Chondrocyte (in vitro differentiated cells): ENCODE measurements at places on chromosomes 2 and 18. TPM values are rescaled to one million over a fixed set of nuclear protein-coding genes. Genes with fewer than 3 reads are reported as not detected.

The LOXHD1 gene
- total RNA-seq, result not detected in 3 replicates

The TRIM43 gene
- total RNA-seq, result not detected in 3 replicates

The CFAP65 gene
- not detected in 3 replicates for total RNA-seq

The UGT1A5 gene
- total RNA-seq, result not detected in 3 replicates

The C1GALT1C1L gene
- total RNA-seq, result not detected in 3 replicates

- DNase-seq, result no peak
- peaks cover 38% of the 10 kb centered on the region for H3K4me1 ChIP-seq
- H3K27me3 ChIP-seq, result no peaks in the 10 kb centered on the region
- H3K36me3 ChIP-seq, result peaks cover 1% of the 10 kb centered on the region
These were observed 182.3 kb downstream of the ZNF521 start for GRCh38 chr18:25169701-25170100.

DNA sequence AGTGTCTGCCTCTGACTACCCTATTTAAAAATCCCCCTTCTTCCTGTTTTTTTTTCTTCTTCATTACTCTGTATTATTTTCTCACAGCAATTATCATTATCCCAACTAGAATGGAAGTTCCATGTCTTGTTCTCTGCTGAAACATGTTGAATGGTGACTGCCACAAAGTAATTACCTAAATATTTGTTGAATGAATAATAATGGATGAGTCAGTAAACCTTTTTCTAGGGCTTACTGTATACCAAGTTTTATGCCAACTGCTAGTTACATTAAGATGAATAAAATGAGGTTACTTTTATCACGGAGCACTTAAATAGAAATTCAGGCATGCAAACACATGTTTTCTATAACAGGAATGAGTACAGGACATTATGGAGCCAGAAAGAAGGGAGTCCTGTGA is 490.6 kb downstream of the THSD7B start:
- H3K4me1 ChIP-seq, result peaks cover 16% of the 10 kb centered on the region
- DNase-seq, result no peak
- no peak overlapping the region for H3K27ac ChIP-seq
- H3K27me3 ChIP-seq, result no peaks in the 10 kb centered on the region

DNA sequence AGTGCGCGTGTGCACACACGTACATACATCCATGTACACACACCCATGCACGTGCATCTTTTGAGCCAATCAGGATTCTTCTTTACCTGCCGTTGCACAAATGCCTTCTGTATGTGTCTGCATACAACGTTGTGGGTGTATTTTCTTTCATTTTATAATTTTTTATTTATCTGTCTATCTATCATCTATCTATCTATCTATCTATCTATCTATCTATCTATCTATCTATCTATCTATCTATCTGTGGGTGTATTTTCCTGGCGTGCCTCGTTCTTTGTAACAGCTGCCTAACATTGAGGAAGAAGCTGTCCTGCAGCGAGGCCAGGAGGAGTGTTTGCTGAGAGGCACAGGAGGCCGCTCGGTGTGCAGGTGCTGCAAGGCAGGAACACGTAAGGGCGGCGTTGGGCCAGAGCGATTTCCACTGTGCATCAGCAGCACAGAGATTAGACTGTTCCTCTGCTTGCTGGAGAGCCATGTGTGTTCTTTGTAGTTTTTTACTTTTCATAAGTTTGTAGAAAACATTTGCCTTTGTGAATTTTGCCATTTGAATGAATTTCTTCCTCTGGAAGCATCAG is 84.4 kb downstream of the DGKD start:
- peaks cover 29% of the 10 kb centered on the region for H3K36me3 ChIP-seq
- H3K27me3 ChIP-seq, result no peaks in the 10 kb centered on the region
- H3K27ac ChIP-seq, result no peak overlapping the region
- no peak for DNase-seq

DNA sequence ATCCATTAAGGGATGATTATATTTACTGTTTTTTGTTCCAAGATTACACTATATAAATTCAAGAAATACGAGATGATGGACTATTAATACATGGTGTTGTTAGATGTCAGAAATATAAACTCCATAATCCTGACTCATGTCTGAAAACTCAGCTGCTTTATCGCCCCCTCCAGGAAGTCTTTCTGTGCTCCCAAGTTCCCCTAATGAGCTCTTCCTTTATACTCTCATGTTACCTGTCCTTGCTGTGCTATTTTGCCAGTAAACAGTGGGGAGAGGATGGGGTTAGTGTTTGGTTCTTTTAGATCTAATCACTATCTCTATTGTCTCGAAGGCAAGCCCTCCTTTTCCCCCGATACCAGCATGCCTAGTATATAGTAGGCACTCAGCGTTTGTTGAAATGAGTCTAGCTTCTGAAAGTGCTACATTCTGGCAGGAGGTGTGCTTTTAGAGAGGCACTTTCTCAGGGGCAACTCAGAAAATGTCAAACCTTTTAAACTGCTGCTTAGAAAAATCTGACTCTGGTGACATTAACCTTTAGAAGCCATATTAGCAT is 21.4 kb upstream of the BARD1 start:
- H3K36me3 ChIP-seq, result no peaks in the 10 kb centered on the region
- no peak for DNase-seq
- peaks cover 3% of the 10 kb centered on the region for H3K4me1 ChIP-seq
- no peak overlapping the region for H3K4me3 ChIP-seq
- no peak overlapping the region for H3K27ac ChIP-seq

DNA sequence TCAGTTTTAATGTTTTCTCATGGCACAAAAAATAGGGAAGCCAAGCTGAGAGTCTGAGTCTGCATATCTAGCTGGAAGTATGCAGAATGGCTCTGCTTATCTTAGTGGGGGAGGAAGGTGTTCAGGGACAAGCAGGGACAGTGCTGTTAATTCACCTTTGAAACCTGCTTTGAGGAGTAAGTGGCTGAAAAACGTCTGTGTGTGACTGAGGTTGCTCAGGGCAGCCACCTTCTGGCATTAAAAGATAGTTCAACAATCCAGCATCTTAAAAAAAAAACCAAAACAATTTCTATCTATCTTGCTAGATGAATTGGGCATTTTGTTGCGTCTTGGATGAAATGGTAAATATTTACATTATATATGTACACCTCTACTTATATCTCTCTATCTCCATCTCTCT is 2.0 kb upstream of the TRPM8 start:
- no peaks in the 10 kb centered on the region for H3K4me1 ChIP-seq
- no peaks in the 10 kb centered on the region for H3K36me3 ChIP-seq
- no peak for DNase-seq

DNA sequence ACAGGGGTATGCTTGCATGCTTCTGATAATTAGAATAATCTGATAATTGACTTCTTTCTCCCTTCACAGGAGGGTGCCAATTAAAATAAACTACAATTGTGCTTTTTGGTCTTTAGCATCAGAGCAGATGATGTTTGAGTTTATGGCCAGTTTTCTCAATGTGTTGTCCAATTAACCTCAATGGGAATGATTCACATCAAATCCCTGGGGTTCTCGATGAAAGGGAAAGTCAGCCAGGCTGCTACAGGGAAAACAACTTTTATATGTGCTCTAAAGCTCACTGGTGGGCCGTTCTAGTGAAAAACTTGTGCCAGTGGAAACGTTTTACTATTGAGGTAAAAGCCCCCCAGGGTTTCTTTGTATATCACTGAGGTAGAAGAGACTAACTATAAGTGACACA is 887.3 kb upstream of the CRIM1 start:
- no peaks in the 10 kb centered on the region for H3K36me3 ChIP-seq
- no peak overlapping the region for H3K4me3 ChIP-seq
- H3K4me1 ChIP-seq, result peaks cover 19% of the 10 kb centered on the region
- H3K27me3 ChIP-seq, result no peaks in the 10 kb centered on the region

DNA sequence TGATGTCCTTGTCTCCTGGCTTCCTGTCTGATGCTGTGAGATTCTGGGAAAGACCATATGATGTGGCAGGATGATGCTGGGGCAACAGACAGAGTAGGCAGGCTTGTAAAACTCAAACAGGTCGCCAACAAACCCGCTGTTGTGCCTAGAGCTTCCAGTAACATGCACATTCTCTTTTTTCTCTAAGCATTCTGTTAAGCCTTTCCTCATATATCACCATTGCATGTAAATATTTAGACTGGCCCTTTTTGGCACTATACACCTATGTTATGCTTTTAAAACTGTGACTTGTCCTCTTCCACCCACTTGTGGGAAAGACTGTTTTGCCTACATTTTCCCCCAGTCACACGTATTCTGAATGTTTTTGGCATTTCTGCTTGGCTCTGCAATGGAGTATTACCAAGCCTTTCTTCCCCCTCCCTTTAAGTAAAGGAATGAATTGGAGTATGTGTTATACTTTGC is 250.4 kb upstream of the TANK start:
- H3K4me3 ChIP-seq, result no peak overlapping the region
- H3K27ac ChIP-seq, result peak overlapping the region; percentile 43
- peaks cover 29% of the 10 kb centered on the region for H3K4me1 ChIP-seq
- no peaks in the 10 kb centered on the region for H3K36me3 ChIP-seq
- no peak for DNase-seq

DNA sequence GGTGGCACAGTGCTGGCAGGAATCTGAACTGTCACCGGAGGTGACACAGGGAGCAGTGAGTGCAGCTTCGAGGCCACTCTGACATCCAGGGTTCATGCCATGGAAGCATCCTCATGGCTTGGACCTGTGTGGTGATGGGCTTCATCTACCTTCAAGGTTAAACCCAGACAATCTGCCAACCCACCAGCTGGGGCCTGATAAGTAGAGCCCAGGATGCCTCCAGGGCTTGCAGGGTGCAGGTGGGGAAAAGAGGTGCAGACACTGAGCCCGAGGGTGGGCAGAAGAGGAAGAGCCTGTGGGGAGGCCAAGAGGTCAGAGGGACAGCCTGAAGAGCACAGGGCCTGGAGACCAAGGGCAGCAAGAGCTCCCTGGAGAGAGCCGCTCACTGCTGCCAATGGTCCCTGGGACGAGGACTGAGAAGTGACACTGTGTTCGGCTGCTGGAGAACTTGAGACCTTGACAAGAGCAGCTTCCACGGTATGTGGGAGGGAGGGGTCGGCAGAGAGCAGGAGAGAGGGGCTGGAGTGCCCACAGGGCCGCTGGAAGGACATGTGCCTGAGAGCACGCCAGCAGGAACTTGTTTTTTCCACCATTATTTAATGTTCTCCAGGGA is 8.1 kb upstream of the HES6 start:
- H3K4me1 ChIP-seq, result no peaks in the 10 kb centered on the region
- DNase-seq, result peak; percentile 64
- H3K36me3 ChIP-seq, result peaks cover 8% of the 10 kb centered on the region
- H3K27ac ChIP-seq, result no peak overlapping the region
- no peak overlapping the region for H3K4me3 ChIP-seq

DNA sequence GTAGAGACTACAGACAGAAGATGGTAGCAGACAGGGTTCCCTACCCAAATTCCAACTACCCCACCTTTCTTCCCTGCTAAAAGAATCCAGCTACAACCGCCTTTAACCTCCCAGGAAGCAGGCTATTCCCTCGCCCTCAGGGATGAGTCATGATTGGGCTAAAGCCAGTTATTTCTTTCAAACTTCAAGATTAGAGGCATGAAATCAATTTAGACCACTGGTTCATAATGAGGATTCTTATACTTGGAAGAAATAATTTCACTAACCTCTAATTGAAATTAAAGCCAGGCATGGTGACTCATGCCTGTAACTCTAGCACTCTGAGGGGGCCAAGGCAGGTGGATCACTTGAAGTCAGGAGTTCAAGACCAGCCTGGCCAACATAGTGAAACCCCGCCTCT is 20.0 kb downstream of the TRIP12 start:
- no peaks in the 10 kb centered on the region for H3K36me3 ChIP-seq
- no peaks in the 10 kb centered on the region for H3K27me3 ChIP-seq
- peak overlapping the region; percentile 78 for H3K27ac ChIP-seq
- DNase-seq, result no peak
- peaks cover 43% of the 10 kb centered on the region for H3K4me1 ChIP-seq
- no peak overlapping the region for H3K4me3 ChIP-seq

DNA sequence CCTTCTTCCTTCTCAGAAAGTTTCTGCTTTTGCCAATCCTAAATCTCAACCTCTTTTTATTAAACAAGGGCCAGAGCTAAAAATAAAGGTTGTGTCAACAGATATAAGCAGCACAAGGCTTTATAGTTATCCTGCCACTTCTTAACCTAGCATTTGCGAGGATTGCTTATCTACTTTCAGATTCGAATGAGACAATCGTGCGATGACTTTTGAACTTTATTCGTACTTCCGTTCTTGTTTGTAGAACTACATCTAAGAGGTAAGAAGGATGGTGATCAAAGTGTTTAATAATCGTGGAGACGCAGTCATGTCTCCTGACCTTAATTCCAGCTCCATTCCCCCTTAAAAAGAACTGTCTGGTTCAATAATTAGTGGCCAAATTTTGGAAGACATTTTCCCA is 578.6 kb downstream of the PIK3C3 start:
- H3K27ac ChIP-seq, result no peak overlapping the region
- no peaks in the 10 kb centered on the region for H3K27me3 ChIP-seq
- H3K4me3 ChIP-seq, result no peak overlapping the region
- H3K4me1 ChIP-seq, result peaks cover 10% of the 10 kb centered on the region

DNA sequence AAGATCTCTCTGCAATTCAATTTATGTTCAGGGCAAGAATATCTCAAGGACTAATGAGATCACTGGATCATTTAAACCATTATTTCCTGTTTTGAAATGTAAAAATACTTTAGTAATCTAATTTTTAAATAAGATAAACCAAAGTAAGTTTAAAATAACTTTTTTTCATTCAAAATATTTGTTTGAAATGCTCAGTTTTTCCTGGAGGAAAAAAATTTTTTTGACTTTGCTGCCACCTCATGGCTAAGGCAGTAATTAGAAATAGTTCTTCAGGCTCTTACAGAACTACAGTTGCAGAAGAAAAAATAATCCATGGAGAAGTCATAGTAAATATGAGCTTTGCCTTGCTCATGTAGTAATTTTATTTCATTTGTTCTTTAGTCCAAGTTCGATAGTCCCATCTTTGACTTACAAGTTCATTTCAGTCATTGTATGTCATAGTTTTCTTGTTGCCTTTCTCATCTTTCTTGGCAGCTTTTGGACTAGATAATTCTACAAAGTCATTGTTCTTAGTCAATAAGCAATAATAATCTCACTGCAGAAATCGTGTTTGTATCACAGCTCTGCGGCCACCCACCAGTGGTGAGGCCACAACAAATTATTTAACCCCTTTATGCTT is 127.4 kb downstream of the DPP4 start:
- H3K36me3 ChIP-seq, result no peaks in the 10 kb centered on the region
- H3K4me1 ChIP-seq, result no peaks in the 10 kb centered on the region
- peaks cover 38% of the 10 kb centered on the region for H3K27me3 ChIP-seq

- DNase-seq, result no peak
- H3K4me1 ChIP-seq, result peaks cover 27% of the 10 kb centered on the region
- no peaks in the 10 kb centered on the region for H3K27me3 ChIP-seq
- H3K4me3 ChIP-seq, result peak overlapping the region; percentile 87
These were observed 674 bp downstream of the NCAPH start for GRCh38 chr2:96336104-96336775.

- peaks cover 22% of the 10 kb centered on the region for H3K4me1 ChIP-seq
- peaks cover 1% of the 10 kb centered on the region for H3K36me3 ChIP-seq
- H3K27ac ChIP-seq, result peak overlapping the region; percentile 88
- H3K4me3 ChIP-seq, result no peak overlapping the region
These were observed 100.4 kb upstream of the FZD5 start for GRCh38 chr2:207869784-207870778.

DNA sequence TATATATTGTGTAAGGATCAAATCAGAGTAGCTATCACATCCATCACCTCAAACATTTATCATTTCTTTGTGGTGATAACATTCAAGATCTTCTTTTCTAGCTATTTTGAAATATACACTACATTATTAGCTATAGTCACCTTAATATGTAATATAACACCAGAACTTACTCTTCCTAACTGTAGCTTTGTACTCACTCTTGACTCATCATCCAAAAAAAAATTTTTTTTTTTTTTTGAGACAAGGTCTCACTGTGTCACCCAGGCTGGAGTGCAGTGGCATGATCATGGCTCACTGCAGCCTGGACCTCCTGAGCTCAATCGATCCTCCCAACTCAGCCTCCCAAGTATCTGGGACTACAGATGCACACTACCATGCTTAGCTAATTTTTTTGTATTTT is 153.3 kb downstream of the EML6 start:
- H3K27me3 ChIP-seq, result peaks cover 2% of the 10 kb centered on the region
- no peak overlapping the region for H3K4me3 ChIP-seq
- H3K27ac ChIP-seq, result no peak overlapping the region
